ENCODE measurements at places on chromosomes 7 and 10.
A peak's percentile ranks its signal among the peaks of the same experiment; 100 is the strongest.

GRCh38 chr7:128005759-128006159 lies 25.5 kb downstream of the LRRC4 start:
- DNase-seq: no peak

GRCh38 chr7:77188731-77189437 lies 10.7 kb downstream of the FGL2 start:
- DNase-seq: no peak

GRCh38 chr10:103895411-103896186 lies 22.4 kb downstream of the STN1 start:
- no peak for DNase-seq

- peak; percentile 43 for DNase-seq
Measured at GRCh38 chr7:96224685-96225084, 97.2 kb downstream of the SLC25A13 start.

- no peak for DNase-seq
Measured at GRCh38 chr7:149826344-149827088, 11.7 kb upstream of the ZNF862 start.

DNA sequence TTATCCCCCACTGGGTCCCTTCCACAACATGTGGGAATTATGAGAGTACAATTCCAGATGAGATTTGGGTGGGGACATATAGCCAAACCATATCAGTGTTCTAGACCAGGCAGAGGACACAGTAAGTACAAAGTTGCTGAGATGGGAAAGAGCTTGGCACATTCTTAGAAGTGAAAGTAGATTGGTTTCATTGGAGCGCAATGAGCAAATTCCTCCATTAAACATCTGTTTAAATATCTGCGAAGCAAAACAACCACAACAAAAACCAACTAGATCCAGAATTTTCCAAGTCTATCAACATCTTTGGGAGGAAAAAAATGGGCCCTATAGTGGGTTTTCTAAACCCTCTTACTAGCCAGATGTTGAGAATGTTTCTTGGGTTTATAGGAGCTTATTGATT lies 80.0 kb upstream of the STEAP1B start:
- DNase-seq: no peak

DNA sequence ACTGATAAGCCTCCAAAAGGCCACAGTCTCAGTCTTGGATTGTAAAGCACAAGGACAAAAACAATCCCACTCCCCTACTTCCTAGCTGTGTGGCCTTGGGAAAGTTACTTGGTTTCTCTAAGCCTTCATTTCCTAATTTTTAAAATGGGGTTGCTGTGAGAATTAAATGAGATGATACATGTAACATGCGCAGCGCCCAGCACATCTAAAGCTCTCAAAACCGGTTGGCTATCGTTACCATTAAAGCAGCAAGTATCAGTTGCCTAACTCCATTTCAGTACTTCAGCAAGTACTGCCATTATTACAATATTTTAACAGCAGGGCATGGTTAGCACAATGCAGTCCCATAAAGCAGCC lies 1.9 kb downstream of the NRCAM start:
- no peak for DNase-seq

GRCh38 chr7:68537051-68537773 lies 1061.1 kb upstream of the AUTS2 start:
- no peak for DNase-seq

GRCh38 chr10:113236998-113237397 lies 287.0 kb downstream of the TCF7L2 start:
- DNase-seq: no peak

DNA sequence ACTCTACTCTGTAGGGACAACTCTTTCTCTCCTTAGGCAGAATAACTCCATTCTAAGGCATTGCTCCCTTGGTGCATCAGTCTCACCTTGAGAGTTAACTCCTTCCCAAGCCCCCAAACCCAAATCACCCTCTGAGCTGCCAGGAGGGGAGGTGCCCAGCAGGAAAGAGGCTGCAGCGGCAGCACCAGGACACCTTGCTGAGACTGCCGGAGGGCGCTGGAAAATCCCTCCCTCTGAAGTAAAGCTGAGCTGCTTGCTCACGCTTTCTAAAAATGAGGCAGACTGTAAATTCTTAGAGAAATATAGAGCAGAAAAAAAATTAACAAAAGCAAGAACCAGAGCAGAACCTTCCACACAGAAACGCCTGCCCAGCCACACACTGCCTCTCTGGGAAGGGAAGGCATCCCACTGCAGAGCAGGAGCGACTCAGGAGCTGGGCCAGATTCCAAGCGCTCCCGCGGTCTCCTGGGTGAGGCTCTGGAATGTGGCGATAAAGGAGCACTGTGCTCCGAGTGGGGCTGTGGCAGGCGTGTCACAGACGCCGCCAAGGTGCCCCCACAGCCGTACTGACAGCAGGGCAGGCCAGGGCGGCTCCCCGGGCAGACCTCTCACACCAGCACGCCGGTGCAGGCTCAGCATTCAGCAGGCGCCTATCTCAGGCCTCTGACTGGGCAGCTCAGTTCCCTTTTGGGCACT lies 202.1 kb downstream of the TNS3 start:
- DNase-seq: no peak

DNA sequence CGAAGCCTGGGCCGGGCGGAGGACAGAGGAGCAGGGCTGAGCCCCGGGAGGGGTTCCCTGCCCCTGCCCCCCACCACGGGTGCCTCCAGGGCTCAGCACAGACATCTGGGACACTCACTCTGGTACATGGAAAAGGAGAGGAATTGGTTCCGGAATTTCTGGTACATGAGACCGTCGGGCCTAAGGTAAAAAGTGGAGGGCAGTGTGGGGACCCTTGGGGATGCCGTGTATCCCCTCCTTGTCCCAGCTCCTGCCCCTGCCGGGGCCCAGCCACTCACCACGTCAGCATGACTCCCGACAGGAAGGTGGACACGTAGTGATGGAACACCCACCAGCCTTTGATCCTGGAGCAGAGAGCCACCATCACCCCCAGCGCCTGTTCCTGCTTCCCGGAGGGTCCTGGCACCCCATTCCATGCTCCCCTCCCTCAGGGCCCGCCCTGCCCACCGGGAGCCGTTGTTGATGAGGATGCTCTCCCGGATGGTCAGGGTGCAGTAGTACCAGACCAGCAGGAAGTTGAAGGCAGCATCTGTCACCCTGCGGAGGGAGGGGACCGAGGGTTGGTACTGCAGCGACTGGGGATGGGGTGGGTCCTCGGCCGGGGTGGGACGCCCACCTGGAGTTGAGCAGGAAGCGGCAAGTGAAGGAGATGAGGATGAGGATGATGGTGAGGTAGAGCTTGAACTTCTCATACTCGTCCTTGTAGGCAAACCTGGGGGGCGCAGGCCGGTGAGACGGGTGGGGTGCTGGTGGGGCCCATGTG lies 6.4 kb downstream of the TMEM120A start:
- no peak for DNase-seq

DNA sequence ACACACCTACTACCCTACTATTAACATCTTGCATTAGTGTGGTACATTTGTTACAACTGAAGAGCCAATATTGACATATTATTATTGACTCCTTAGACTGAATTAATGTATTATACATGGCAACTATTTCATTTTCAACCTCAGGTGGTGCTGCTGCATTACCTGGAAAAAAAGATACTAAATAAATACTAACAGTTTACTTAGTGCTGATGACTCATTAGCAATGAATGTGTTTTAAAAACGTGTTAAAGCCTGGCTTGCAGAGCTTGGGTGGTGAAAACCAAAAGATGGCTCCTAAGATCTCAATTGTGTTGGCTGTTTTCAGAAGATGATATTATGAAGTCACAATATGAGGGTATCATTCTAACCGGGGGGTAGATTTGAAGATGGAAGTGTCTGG lies 34.8 kb downstream of the CFAP43 start:
- no peak for DNase-seq
